ENCODE measurements at places on chromosomes 4 and X. TPM values are rescaled to one million over a fixed set of nuclear protein-coding genes. Genes with fewer than 3 reads are reported as not detected.

Gene DCAF8L2
- total RNA-seq = not detected

Gene GPR119
- total RNA-seq = not detected

Gene GAGE12J
- not detected for total RNA-seq

Gene LNX1
- total RNA-seq = 13.2 TPM

Gene EVC2
- not detected for total RNA-seq

Gene KLF8
- 0.68 TPM for total RNA-seq

Gene ADGRL3
- total RNA-seq = not detected

Gene UGT2B7
- total RNA-seq = not detected

Gene FGFBP2
- not detected for total RNA-seq

Gene MND1
- total RNA-seq = 11.2 TPM

Measured in Caki2 (cell line).